ENCODE measurements at places on chromosomes 3 and 15.

- DNase-seq: no peak
Measured at GRCh38 chr15:35618260-35619188, 72.6 kb upstream of the DPH6 start.

- DNase-seq: no peak
Measured at GRCh38 chr3:177262396-177262795, 65.1 kb upstream of the TBL1XR1 start.

GRCh38 chr15:60218256-60218655 is 179.5 kb downstream of the ANXA2 start:
- no peak for DNase-seq

- no peak for DNase-seq
Measured at GRCh38 chr15:68353421-68354135, 76.0 kb downstream of the FEM1B start.

DNA sequence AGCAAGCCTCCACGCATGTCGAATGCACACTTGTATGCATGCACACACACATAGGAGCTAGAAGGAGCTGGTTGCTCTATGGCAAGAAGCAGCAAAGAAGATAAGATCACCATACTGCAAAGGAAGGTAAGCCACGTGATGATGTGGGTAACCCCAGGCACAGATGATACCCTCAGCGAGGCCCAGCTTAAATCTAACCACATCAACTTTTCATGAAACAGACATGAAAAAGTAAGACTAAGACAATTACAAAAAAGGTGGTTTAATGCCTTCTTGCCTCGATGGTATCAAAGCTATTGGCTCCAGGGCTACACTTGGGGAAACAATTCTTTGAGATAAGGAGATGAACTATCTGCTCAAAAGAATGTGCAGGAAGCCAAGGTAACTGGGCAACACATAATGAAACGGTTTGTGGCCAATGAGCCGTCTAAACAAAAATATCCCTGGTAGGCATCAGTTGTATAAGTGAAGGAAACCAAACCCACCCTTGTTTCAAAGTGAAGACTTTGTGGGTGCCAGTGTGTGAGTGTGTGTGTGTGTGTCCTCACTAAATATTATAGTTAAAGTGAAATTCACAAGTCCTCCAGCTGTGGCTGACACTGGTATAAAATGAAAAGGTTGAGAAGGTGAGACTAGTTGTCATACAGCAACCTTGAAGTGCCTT is 365.7 kb upstream of the ICE2 start:
- peak; percentile 38 for DNase-seq

- DNase-seq: no peak
Measured at GRCh38 chr3:51968883-51969678, 1.8 kb upstream of the PCBP4 start.

- no peak for DNase-seq
Measured at GRCh38 chr3:79517766-79518413, 249.9 kb downstream of the ROBO1 start.

GRCh38 chr3:62876064-62876463 is 848 bp upstream of the CADPS start:
- DNase-seq: no peak

GRCh38 chr15:78739996-78740903 is 71.0 kb downstream of the ADAMTS7 start:
- DNase-seq: peak; percentile 70

- no peak for DNase-seq
Measured at GRCh38 chr3:36904641-36905040, 40.2 kb downstream of the TRANK1 start.

GRCh38 chr3:4571690-4572334 is 78.7 kb downstream of the ITPR1 start:
- DNase-seq: no peak

DNA sequence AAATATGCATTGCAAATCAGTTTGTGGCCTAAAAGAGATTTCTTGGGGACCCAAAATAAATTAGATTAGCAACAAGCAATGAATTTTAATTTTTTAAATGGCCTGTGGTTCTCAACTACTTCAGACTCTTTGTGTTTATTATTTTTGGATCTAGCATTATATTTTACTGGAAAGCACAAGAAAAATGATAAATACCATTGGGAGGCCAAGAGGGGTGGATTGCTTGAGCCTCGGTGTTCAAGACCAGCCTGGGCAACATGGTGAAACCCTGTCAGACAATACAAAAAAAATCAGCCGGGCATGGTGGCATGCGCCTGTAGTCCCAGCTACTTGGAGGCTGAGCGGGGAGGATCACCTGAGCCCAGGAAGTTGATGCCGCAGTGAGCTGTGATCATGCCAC is 13.6 kb downstream of the LACTB start:
- no peak for DNase-seq

DNA sequence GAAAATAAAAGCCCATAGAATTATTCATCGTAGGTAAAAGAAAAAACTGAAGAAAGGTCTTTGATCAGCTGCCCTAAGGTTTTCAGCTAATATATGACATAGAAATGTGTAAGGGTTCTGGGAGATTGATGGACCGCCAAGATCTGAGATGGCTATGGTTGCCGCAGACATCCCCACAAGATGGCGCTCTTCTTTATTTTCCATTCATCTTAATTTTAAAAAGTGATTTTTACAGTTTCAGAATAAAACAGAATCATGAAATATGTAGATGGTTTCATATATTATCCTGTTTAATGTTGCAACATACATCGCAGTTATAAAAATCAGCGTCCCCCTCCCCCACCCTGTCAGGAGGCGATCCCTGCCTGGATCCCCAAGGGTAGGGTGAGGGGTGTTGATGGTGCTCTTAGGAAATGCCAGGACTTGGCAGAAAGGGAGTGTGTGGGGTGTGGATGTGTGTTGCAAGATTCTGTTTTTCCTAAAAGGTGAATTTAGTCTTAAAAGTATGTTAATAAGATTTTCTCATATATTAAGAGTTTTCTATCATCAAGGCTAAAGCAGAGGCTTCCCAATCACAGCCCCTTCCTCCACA is 68.8 kb downstream of the ANXA2 start:
- peak; percentile 2 for DNase-seq

DNA sequence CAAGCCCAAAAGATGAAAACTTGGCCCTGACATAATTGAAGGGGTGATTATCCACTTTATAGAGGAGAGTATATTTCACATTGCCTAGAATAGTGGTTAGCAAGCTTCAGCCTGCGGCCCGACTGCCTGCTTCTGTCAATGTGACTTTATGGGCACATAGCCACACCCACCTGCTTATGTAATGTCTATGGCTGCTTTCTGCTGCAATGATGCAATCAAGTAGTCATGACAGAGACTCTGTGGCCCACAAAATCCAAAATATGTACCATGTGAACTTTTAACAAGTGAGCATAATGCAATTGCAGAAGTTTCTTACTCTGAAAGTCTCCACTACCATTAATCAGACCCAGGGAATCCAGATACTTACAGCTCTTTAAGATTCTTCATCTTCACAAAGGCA is 103.1 kb downstream of the LRIG1 start:
- no peak for DNase-seq

GRCh38 chr3:158097593-158098308 is 8.5 kb downstream of the SHOX2 start:
- peak; percentile 68 for DNase-seq

DNA sequence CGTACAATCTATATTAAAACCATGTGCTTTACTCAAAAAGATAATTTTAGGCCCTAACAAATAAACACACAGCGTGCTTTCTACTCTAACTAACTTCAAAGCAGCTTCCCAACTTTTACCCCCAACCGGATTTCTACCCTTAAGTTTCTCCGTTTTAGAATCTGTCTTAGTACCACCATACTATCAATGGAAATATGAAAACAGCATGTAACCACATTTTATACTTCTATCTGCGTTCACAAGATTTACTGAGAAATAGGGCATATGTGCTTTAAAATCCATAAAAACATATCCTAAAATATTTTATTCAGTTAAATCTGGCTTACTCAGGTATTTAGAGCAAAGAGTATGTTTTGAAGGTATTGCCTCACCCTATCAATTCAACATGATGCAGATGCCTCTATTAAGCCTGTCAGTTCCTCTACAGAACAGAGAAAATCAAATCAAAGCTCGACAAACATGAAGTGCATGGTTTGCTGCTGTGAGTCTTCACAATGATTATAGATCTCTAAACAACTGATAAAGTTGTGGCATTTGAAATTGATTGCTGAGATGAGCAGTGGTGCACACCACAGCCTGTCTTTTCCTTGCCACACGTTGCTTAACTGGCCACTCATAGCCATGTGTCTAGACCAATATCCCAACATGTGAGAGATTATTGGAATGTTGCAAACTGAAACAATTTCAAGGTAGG is 44.5 kb upstream of the ZPLD1 start:
- no peak for DNase-seq

- DNase-seq: no peak
Measured at GRCh38 chr15:90201944-90202375, 830 bp downstream of the SEMA4B start.

Data from stimulated activated CD4-positive, alpha-beta T cell treated with anti-CD3 and anti-CD28 coated beads, TNF-alpha, amount 100 ng/mL, for 24 hours (primary cell).